ENCODE measurements at places on chromosomes 7 and 10.
A peak's percentile ranks its signal among the peaks of the same experiment; 100 is the strongest.

DNA sequence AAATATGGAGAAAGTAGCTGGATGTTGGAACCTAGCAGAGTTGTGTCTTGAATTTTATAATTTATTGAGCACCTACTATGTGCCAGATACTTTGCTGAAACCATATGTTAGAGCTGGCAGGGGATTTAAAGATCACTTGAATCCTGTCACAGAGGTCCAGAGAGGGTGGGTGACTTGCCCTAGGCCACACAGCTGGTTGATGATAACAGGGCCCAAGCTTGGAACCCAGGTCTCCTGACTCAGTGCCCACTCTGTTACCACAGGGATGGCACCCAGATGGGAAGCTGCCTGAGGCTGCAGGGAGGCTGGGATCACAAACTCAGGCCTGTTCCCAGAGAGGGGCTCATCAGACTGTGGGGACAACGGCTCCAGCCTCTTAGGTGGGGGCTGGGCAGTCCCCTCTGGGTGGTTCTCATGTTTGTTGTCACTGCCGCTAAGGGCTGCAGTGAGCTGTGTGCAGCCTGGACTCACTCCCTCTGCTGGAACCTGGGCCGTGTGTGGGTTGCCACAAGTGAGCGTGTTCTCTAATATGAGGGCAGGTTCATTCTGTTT is 18.6 kb downstream of the GOLGA7B start:
- DNase-seq, result no peak

DNA sequence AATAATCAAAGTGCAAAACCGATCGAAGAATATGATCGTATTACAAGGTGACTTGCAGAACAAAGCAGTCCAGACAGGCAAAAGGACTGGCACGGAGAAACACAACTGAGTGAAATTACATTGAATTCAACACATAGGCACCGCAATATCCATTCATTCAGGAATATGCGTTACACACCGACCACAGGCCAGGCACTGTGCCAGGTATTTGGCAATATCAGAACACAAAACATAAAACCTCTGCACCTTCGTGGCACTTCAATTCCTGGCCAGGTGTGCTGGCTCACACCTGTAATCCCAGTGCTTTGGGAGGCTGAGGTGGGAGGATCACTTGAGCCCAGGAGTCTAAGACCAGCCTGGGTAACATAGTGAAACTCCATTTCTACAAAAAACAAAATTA is 187.9 kb downstream of the DIP2C start:
- no peak for DNase-seq

DNA sequence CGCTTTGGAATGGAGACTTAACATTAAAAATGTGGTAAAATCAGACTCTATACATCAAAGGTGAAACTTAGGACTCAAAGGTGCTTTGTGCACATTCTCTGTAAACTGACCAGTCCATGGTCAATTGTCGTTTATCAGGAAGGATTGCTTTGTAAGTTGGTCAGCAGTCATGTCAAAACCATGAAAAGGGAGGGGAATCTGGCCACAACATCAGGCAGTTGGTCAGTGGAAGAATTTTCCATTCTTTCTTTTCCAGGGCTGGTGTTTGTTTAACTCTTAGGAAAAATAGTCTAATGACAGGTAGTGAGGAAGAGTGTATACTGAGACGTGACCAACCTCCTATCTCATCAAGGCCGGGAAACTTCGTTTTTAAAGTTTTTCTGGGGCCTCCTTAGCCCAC is 226.5 kb downstream of the ADK start:
- no peak for DNase-seq

- DNase-seq, result no peak
Observed at GRCh38 chr7:1601956-1602355, 32.1 kb upstream of the PSMG3 start.

DNA sequence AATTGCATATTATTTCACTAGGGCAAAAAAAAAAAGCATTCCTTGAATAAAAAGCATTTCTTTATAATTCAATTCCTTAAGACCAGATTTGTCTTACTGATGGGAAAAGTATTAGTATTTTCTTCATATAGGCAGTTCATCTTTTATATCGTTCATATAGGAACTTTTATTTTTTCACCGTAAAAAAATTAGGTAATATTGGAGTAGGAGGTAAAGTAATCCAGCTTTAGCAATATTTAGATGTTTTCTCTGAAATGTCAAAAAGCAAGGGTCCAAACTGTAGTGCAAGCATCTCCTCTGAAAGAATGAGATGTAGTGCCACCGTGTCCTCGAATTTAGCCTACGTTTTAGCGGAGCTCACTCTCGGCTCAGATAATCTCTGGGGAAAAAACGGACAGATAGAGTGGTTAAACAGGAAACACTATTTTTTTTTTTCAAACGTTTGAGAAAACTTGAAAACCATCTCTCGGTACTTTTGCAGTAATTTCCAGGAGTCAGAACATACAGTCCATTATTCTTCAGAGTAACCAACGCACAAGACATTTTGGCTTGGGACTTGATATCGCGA is 5.5 kb upstream of the SPAG6 start:
- DNase-seq, result no peak

- no peak for DNase-seq
Observed at GRCh38 chr7:70574970-70575799, 556.8 kb upstream of the GALNT17 start.

- DNase-seq, result no peak
Observed at GRCh38 chr10:69662173-69662877, 32.3 kb downstream of the FAM241B start.

- no peak for DNase-seq
Observed at GRCh38 chr7:151517601-151518104, 2.0 kb downstream of the RHEB start.

- DNase-seq, result no peak
Observed at GRCh38 chr10:33732161-33732680, 397.8 kb upstream of the NRP1 start.

DNA sequence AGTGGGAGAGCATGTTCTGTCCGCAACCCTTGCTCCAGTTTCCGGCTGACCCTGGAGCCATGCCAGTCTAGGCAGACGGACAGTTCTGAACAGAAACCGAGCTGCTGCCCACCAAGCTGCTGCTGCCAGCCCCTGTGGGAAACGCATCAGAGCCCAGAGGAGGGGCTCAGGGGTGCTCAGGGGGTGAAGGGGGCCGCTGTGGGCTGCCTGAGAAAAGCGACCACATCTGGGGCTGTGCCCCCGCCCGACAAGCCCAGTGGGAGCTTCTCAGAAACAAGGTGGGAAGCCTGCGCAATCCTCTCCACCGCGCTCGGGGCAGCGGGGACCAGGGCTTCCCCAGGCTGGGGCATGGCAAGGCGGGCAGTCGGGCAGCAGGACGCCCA is 38.8 kb upstream of the CFAP46 start:
- no peak for DNase-seq

DNA sequence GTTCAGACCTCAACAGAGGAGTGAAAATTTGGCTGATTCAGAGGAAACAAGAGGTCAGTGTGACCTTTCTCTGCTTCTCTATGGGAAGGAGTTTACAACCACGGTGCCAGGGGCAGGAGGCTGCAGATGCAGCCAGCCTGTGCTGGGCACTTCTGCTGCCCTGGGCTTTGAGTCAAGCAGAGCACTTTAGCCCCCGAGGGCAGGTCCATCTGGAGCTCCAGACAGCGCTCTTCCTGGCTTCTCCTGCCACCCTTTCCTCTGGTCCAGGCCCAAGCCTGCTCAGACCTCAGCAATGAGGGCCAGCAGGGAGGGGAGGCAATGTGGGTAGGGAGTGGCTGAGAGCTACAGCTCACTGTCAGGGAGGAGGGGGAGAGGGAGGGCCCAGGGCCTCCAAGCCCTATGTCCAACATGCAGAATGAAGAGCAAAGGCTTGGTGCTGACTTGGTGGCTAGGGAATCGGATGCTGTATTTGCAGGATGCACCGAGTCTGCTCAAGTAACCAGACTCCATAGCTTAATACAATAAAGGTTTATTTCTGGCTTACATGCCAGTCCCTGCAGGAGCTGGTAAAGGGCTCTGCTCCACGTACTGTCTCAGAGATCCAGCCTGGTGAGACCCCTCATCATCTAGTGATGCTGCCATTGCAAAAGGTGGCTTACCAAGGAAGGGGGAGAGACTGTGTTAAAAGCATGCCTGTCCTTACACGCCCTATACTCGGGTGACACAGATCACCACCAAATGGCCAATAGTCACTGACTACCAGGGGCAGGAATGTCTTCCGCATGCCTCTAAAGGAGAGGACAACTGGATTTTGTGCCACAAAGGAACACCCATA is 481.6 kb downstream of the RPS24 start:
- DNase-seq, result no peak

GRCh38 chr7:33217595-33217994 is 88.2 kb downstream of the BBS9 start:
- DNase-seq, result no peak

DNA sequence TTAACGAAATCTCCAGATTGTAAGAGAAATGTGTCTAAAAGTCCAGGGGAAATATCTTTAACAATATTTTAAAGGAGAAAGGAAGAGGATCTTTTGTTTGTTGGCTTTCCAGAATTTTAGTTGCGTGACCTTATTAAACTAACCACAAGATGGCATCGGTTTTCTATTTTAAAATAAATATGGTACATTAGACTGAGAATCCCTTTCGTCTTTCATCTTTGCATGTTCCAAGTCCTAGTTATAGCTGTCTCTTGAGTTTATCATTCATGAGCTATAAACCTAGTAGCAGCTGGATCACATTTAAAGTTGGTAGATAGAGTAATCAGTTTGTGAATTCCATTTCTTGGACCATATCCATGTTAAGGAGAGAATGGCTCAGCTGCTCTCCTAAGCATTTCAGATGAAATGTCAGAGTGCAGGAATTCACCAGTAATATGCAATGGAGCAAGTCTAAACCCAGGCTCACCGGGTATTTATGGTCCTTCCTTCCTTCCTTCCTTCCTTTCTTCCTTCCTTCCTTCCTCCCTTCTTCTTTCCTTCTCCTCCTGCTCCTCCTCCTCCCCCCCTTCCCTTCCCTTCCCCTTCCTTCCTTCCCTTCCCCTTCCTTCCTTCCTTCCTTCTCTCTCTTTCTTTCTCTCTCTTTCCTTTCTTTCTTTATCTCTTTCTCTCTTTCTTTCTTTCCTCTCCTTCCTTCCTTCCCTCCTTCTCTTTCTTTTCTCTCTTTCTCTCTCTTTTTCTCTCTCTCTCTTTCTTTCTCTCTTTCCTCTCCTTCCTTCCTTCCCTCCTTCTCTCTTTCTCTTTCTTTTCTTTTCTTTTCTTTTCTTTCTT is 57.8 kb upstream of the RAB18 start:
- DNase-seq, result peak; percentile 9

GRCh38 chr7:115558161-115558560 is 472.4 kb downstream of the TFEC start:
- no peak for DNase-seq

- no peak for DNase-seq
Observed at GRCh38 chr10:112698818-112699164, 251.3 kb upstream of the TCF7L2 start.

DNA sequence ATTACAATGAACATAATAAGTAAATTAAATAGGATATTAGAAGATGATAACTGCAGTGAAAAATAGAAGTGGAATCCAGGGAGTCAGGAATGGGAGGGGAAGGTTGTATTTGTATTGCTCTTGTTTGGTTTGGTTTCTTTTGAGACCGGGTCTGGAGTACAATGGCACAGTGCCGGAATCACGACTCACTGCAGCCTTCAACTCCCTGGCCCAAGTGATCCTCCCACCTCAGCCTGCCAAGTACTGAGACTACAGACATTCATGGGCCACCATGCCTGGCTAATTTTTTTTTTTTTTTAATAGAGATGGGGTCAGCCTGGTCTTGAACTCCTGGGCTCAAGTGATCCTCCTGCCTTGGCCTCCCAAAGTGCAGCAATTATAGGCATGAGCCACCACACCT is 59.9 kb upstream of the LRRC4 start:
- DNase-seq, result no peak

GRCh38 chr7:116290740-116291139 is 80.4 kb downstream of the TES start:
- DNase-seq, result no peak

DNA sequence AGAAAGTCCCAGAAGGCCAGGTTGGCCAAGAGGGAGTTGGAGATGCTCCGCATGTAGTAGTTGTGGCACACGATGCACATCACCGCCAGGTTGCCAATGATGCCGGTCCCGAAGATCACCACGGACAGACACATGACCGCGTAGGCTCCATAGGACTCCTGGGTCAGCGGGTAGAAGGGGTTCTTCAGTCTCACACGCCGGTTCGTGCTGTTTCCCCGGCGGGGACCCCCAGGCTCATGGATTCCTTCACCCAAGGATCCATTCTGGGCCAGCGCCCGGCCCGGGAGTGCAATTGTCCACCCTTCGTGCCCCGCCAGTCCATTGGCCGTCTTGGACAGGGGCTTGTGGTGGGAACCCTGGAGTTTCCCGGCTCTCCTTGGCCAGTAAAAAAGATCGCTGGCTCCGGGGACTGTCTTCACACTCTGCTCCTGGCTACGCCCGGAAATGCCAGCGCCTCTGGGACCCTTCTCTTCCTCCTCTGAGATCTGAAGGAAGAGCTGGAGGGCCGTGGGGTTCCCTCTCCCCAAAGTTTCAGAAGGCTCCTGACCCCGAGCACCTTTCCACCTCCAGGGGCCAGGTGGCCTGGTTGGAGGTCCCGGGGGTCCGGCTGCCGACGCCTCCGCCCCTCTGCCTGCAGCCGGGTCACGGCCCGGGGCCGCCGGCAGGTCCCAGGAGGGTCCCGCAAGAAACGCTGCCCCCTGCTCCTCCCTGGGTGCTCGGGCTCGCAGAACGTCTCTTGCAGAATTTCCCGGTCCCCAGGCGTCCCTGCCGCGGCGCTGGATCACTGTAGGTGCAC is 1.3 kb downstream of the GPR37 start:
- no peak for DNase-seq

DNA sequence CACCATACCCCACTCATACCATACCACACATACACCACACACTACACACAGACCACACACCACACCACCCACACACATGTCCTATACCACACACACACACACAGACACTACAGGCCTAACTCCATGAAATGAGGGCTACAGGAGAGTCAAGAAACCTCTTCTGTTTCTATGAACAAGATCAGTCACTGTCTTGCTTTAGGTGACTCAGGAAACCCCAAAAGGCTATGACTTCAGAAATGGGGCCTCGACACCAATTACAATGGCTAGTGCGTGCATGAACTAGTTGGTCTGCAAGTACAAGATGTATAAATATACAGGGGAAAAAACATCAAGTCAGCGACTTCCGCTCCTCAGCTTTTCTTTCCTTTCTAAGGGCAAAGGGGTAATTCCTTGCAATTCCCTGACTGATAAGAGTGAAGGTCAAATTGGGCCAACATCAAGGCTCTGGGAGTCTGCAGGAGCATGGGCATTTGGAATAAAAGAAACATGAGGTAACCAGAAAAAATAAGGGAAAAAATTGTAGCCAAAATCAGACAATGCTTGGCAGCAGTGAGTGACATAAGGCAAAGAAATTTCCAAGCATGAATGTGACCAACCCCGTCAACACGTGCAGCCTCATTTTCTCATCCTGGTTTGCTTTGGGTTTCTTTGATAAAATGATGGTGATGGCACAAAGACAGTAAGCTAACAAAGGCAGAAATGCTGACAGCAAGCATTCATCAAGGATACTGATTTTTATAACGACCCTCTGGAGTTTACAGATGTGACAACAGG is 1.5 kb downstream of the PKD1L1 start:
- no peak for DNase-seq

DNA sequence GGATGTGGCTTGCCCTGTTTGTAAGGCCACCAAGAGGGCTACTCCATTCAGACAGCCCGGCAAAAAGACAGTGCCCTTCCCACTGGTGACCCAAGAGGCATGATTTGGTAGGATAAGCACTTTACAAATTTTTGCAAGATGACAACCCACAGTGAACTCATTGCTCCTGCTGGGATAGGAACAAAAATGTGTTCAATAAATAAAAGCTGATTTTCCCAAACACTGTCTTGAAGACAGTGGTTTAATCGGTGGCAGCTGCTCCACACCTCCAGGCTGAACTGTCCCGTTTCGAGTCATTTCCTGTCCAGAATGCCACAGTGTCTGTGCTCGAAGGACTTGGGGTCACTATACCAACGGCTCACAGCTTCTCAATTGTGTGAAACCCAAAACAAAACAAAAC is 45.1 kb upstream of the NPTX2 start:
- no peak for DNase-seq

Data from GM13977 (cell line).